ENCODE measurements at places on chromosomes 3 and 15.

DNA sequence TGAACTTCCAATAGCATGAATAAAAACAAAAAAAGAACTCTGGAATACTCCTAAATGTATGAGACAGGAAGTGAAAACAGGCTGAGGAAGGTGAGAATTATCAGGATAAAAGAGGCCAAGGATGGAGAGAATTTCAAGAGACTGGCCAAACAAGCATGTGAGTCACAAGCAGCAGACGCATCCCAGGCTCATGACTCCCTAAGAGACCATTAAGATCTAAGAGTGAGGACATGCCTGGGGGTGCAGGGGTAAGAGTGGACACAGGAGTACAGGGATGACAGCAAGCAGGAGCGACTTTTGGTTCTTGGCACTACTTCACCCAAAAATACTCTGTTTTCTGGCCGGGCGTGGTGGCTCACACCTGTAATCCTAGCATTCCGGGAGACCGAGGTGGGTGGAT is 7.1 kb downstream of the SCAMP2 start:
- DNase-seq, result no peak

DNA sequence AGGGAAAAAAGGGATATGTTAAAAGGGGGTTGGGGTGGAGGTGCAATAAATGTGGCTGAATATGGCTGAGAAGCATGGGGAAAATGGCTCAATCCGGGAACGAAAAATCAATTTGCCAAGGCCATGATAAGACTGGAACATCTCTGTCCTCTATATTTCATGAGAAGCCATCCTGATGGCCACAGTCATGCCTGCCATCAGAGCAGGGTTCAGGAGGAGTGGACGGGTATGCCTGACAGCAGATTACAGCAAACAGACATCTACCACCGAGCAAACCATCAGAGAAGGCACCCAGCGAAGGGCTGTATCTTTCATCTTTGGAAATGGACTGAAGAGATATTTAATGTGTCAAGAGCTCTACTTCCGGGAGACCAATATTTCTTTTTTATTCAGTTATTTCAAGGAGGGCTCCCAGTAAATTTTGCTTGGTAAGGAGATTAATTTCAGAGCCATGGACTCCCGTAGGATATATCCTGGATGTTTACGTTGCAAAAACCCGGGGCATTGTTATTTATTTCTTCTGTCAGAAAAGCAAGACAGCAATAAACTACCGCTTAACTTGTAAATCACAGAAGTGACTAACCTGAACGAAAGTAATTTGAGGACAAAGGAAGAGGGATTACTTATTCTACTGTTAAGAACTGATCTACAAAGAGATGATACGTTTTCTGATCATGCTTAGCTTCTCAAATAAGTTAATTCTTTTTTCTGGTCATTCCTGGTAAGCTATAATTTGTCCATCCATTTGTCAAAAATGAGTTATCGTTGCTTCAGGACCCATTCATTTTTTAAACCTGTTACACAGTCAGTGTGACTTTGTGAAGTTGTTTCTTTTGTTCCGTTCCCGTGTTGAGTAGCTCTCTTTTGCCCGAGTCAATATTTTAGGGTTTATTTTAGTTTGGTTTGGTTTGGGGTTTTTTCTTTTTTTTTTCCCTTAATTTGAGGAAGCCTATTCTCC is 80.6 kb upstream of the CHD2 start:
- DNase-seq, result no peak

- no peak for DNase-seq
Observed at GRCh38 chr3:40020689-40021088, 211.3 kb downstream of the MYRIP start.

- DNase-seq, result no peak
Observed at GRCh38 chr3:10933805-10934481, 58.6 kb upstream of the SLC6A1 start.

- DNase-seq, result no peak
Observed at GRCh38 chr3:141047168-141047567, 4.0 kb upstream of the SPSB4 start.

DNA sequence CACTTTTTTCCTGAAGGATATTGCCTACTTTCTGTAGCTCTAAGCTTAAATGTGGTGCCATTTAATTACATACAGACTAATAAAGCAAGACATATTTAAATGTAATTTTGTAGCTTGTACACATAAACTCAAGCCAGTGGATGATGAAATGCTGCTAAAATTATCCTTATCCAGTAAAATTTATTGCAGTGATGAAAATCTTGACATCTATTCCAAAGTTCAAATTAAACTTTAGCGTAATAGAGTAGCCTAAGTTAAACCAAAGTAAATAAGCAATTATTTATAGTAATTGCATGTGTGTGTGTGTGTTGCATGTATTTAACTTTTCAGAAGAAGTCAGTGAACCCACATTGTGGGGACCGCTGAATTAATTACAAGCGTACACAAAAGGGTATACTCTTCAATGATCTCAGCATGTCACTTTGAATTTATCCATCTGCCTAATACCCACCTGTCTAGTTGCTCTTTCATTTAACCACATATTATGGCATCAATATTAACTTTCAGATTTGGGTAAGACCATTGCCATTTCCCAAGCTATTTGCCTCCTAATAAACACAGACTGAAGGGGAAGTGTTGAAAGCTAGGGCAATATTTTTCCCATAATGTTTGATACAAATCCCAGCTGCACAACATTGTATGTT is 85.0 kb downstream of the MECOM start:
- DNase-seq, result no peak

DNA sequence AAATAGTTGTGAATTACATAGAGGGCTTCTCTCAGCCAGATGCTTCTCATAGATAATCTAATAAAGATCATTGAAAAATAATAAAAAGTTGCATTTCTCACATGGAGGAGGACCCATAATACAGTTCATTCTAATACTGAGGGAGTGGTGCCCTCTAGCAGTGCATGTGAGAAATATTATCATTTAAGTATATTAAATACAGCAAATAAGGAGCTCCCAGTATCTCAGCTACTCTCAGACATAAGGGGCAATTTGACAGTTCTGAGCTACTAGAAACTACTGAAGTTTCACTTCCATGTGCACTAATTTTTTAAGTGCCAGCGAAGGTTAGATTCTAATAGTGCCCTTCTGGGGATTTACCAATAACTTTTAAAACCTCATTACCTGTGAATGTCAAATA is 188.3 kb downstream of the IL5RA start:
- DNase-seq, result peak; percentile 2

GRCh38 chr3:45350680-45351079 is 37.7 kb upstream of the LARS2 start:
- DNase-seq, result no peak

GRCh38 chr3:49351521-49352011 is 6.6 kb downstream of the GPX1 start:
- no peak for DNase-seq

DNA sequence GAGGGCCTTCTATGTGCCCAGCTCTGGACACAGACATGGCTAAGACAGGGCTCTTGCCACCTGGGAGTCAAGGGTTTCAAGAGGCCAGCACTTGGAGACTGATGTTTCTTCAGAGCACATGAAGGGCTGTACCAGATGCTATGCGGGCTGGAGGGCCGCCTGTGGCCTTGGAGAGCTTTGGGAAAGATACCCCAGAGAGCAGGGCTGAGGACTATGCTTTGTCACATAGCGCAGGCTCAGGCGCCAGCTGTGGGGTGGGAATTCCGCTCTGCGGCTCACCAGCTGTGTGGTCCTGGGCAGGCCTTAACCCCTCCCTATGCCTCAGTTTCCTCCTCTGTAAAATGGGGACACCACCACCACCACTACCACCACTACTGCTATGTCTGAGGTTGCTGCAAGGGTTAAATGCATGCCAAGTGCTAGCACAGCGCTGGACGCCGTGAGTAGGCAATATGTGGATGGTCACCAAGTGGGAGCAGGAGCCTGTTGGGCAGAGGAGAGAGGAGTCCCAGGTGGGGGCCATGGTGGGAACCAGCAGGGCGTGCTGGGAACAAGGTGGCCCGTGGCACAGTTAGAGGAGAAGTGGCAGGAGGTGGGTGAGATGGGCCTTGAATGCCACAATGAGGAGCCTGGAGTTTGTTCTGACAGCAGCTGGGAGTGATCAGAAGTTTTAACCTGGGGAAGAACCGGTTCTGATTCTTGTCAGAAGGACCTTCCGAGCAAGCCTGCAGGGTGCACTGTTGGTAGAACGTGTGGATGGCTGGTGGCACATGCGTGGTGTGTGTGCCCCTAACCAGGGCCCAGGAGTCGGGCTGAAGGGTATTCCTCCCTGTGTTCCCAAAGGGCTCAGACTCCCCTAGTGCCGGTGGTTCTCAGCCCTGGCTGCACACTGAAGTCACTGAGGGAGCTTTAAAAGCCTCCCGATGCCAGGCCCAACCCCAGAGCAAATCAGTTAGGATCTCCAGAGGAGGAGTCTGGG is 41.7 kb downstream of the FEM1B start:
- DNase-seq, result no peak

DNA sequence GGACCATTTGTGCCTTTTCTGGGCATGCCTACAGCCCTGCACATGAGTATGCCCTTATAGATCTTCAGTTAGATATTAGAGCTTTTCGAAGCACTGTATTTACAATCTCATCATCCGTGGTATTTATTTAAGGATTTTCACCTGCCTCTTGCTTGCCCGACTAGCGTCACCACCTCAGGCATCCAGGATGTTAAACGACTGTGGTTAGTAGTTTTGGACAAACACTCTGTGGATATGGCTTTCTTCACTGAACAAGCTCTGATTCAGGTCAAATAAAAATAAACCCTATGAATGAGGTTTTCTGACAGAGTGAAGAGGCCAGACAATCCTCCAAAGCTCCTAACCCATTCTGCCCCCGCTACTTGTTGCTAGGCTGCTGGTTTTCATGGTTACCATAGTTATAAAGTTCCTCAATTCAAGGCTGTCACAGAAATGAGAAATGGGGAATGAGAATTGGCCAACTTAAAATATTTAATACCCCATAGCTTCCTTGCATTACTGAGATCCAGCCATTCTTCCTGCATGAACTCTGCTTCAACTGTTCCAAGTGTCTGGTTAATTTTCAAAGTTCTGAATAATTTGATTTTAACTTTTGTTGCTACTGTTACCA is 440.1 kb downstream of the GABRG3 start:
- DNase-seq, result no peak

DNA sequence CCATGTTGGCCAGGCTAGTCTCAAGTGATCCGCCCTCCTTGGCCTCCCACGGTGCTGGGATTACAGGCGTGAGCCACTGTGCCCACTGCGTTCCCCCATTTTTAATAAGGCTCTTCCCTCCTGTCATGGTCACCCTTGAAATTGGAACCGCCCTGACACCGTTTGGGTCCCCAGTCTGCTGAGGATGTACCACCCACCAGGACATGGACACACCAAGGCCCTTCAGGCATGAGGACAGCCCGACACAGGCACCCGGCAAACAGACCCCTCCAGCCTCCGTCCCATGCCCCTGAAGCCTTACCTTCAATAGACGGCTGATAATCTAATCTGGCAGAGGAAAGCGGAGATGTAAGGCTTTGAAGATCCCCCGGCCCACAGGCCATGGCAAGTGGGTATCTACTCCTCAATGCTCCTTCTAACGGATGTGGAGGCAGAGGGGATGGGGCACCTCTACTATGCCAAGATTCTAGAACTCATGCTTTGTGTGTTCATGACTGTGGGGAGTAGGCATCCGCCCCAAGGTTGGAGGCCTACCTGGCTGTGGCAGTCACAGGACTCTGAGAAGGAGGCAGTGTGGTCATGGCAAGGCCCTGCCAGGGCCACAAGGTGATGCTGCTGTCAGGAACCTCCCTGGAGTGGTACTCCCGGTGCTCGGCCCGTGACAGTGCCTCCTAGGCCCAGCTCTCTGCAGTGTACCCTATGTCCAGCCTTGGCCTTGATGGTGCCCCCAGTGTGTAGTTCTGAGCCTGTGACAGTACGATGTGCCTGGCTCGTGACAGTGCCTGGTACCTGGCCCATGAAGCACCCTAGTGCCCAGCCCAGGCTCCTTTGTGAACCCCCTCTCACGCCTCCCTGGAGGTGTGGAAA is 18.6 kb upstream of the PRSS50 start:
- DNase-seq, result no peak

GRCh38 chr3:194928831-194929577 is 243.3 kb downstream of the FAM43A start:
- DNase-seq, result no peak

DNA sequence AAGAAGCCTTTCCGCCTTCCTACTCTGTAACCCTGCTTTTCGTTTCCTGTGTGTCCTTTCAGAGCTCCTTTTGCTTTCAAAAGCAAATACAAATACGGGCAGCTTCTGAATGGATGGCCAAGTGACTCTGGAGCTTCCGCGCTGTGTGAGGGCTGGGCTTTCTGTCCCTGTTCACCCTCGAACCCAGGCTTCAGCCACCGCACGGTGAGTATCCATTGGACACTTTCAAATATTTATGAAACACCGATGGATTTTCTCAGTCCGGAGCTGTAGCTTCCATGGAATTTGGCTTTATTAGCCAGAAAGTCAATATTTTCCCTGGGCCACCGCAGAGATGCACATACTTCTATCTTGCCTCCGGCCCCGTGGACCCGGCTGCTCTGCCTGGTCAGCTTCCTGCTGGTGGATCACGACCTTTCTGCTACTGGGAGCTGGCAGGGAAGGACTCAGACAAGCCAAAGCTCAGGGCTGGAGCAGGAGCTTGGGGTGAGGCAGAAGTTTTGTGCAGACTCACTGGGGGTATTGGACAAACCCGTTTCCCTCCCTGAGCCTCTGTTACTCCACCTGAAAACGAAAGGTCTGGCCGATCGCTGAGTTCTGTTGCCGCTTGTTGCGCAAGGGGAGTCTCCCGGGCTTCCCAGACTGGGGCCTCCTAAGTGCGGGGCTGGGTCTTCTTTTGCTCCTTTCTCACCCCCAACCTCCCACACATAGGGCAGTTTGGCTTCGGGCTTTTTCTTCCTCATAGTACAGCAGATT is 63.6 kb downstream of the LINGO1 start:
- DNase-seq, result no peak

DNA sequence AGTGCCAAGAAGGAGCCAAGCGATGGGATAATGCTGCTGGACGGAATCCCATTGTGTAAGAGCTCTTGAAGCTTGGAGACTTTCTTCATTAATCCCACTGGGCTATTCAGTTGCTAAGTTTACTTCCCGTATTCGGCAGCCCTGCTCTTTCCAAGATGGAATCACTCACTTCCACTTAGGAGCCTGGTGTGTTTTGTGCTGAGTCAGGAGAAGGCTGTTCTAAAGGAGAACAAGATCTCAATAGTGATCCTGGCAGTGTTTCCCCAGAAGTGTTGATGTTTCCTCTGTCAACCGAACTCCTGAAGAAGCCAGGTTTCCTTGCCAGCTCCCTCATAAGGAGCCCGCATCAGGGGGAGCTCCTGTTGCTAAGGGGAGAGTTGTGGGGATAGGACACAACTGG is 270.2 kb upstream of the CHRM5 start:
- DNase-seq, result no peak

DNA sequence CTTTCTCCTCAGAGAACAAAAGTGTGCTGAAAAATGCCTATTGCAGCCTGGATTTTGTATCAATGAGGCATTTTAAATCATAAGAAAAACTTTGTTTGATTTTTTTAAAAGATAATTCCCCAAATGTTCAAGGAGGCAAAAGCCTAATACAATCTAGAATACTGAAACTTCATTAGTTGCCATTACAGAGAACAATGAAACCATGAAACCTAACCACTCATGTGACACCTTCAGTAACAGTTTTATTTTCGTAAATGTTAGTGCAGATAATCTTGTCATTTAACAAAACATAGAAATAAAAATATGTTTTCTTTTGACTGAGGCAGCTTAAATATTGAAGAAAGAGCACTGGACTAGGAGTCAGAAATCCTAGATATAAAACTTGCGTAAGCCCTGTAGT is 655.9 kb downstream of the RBMS3 start:
- DNase-seq, result no peak

All from SW 1271 (cell line).